ENCODE measurements at places on chromosomes 2 and 18.

DNA sequence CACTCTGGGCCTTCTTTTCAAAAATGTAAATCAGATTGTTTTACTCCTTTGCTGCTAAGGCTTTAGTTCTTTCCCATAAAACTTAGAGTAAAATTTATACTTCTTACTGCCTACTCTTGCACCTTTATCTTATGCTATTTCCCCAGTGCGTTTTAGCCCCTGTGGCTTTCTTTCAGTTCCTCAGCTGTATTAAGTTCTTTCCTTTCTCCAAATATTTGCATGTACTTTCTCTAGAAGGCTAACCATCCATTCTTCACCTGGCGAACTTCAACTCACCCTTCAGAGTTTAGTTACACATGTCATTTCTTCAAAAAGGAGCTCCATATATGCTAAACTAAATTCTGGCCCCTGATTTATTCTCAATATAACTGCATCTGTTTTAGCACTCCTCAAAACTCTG is 160.7 kb downstream of the FSHR start:
- no peak for DNase-seq

DNA sequence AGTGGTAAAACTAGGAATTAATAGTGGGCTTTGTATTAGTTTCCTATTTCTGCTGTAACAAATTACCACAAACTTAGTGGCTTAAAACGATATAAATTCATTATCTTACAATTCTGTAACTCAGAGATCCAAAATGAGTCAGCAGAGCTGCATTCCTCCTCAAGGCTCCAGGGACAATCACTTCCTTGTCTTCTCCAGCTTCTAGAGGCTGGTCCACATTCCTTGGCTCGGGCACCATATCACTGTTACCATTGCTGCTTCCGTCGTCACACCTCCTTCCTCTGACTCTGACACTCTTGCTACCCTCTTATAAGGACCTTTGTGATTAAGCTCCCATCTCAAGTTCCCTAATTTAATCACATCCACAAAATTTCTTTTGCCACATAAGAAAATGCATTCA is 567.8 kb upstream of the KLHL29 start:
- no peak for DNase-seq

- no peak for DNase-seq
These were observed 36.8 kb upstream of the IGFBP2 start for GRCh38 chr2:216596236-216596979.

DNA sequence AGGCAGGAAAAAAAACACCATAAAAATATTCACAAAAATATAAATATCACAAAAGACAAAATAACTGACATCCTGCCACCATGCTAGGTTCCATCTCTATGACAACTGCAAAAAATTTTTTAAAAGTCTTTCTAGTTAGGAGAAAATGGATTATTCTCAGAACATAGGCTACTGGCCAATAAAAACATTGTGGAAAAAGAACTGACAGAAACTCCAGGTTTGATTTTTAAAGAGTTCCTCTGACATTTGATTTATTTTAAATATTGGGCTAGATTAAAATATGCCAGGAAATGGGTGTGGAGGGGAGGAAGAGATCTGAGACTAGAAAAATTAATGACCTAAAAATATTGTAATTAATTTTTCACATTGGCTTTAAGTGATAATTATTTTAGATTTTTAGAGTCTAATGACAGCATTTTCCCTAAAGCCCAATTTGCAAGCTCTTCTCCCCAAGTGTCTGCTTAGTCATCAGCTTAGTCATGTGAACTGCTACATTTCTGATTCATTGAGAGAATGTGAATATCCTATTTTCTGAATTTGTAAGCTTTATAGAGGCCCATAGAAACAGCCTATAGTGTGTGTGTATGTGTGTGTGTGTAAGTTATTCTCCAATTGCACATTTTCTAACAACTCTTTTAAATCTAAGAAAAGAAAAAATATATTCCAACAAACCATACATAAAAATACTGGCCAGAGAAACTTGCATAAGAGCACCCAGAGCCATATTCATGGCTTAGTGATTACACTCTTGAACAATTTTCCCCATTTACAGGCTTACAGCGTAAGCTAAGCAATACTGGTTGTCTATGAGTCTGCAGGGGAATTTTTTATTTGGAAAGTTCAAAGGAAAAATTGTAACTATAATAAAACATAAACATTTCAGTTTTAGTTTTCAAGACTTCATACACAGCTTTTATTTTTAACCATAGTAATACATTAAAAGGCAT is 48.4 kb downstream of the TMEFF2 start:
- no peak for DNase-seq

- DNase-seq = no peak
These were observed 61.8 kb upstream of the GPR45 start for GRCh38 chr2:105179469-105180372.

DNA sequence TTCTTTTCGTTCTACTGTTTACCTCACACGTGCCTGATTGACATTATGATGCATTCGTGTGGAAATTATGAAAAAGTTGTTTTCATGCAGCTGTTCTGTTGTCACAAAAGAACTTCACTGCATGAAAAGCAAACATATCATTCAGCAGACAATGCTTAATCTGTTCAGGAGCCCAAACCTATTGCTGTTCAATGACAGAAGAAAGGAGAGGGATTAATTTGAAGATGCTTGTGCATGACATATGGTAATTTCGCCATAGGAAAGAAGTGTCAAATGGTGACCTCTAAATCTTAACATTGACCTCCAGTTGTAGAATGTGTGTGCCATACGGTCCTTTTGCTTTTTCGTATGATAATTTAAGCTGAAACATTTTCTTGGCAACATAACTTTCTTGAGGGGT is 124.5 kb downstream of the WDR7 start:
- DNase-seq = no peak

GRCh38 chr2:176398243-176399073 is 129.2 kb downstream of the MTX2 start:
- no peak for DNase-seq

- DNase-seq = no peak
These were observed 110.6 kb upstream of the DDX18 start for GRCh38 chr2:117703858-117704257.

DNA sequence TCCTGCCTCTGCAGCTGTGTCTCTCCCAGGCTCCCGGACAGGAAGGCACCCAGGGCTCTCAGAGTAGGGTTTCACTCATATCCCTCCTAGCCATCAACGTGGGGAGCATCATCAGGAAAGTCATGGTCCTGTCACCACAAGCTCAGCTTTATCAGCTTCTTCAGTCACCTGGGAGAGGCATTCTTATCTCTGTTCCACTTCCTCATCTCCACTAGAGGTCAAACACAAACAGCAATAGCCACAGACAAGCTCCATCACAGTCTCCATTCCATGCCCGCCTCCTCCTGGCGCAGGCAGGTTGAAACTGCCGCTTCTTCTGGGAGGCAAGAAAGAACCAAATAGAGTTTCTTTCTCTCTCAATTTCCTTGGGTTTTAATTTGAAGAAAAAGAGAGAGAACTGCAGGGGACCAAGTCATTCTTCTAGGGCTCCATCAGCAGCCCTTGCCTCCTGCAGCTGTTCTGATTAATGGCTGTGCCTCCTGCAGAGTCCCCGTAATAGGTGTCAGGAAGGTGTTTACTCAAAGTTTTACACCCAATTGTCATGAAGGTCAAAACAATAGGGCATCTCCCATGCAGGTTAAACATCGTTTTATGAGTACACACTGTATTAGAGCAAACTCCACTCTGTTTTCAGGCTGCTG is 377.9 kb downstream of the TMEM182 start:
- no peak for DNase-seq

GRCh38 chr2:23574919-23575654 is 190.1 kb downstream of the KLHL29 start:
- no peak for DNase-seq

DNA sequence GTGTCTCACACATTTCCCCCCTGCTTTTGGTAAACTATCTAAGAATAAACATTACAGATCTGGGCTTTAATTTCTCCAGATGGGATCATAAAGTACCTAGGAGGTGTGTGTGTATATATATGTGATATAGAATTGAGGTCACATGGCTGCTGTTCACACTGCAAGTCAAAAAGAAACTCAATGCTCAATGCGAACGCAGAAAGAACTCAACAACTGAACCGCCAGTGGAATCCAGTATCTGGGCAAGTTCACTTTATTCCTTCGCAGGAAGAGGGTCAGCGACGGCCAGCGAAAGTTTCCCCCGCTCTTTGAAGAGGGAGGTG is 17.7 kb downstream of the POU3F3 start:
- DNase-seq = no peak

GRCh38 chr18:49094979-49095632 is 144.3 kb upstream of the SMAD7 start:
- DNase-seq = no peak

DNA sequence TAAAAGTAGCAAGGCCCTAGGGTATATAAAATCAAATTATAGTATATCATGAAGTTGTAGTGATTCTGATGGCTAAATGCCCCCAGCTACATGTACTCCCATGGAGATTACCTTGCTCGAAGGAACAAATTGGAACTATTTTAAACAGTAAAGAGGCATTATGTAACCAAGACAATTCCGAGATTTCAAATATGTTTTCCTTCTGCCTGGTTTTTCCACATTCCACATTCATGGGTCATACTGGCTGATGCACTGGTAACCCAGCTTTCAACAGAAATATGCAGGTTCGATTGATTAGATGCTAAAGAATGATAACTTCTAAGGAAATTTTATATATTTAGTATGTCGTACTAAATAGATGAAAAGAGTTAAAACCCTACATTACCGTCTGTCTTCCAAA is 62.3 kb upstream of the MGAT4A start:
- no peak for DNase-seq

DNA sequence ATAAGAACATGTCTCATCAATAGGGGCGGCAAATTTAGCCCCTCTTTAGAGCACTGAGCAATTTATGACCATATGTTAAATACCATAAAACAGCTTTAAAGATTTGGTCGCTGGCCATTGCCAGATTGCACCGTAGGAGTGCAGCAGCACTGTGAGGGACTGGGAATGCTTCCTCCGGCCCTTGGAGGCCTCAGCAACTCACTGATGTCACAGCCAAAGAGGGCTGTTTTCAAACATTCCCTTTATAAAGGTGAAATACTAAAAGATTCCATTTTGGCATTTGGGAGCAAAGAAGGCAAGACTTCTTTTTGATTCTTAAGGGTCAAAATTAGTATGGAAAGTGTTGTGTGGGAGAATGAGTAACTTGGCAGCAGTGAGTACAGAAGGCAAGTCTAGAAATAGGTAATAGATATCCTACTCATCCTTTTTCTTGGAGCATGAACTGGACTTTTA is 63.7 kb downstream of the BABAM2 start:
- DNase-seq = no peak

DNA sequence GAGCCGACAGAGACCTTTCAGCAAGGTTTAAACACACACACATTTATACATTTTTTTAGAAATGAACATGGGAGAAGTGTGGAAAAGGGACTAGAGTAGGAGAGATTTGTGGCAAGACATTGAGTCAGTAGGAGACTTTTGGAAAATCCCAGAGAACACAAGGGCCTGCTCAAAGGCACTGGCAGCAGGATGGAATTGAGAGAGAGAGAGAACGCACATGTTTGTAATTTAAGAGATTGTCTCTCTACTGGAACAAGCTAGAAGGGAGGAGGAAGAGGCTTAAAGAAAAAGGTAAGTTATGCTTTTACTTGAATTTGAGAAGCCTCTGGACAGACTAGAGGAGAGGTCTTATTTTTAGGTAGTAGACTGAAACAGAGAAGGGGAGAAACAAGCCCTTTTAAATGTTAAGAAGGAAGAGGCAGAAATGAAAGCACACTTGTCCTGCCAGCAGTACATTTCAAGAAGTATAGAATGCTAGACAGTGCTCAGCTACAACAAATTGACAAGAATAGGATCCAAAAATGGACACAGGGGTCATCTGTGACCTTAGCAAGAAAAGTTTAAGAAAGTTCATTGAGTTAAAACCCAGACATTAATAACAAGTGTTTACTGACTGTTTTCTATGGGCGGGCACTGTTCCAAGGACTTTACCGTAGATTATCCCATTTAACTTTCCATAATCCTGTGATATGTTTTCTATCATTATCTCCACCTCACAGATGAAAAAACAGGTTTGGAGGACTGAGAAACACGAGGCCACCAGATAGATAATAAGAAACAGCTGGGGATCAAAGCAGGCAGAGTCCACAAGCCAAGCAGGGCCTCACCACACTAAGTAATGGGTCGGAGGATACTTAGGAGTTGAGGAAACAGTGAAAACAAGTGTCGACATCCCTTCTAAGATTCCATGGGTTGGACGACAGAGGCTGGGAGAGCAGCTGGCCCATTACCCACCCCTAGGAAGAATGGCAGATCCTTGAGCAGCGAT is 306.5 kb upstream of the NRP2 start:
- DNase-seq = no peak

DNA sequence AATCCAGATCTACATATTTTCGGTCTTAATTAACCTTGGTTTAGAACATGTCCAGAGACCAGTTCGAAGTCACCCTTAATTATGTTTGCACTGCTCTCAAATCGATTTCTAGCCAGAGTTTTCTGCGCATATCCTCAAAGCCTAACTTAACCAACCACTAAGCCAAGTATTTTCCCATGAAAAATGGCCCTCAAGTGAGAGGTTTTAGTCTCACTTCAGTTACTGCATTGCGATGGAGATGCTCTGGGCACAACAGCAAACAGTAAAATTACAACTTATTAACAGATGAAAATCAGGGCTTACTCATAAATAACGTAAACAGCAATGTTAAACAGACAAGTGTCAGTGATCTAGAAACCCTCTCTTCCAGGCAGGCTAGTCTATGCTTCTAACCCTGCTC is 4.5 kb downstream of the RTN4 start:
- no peak for DNase-seq

DNA sequence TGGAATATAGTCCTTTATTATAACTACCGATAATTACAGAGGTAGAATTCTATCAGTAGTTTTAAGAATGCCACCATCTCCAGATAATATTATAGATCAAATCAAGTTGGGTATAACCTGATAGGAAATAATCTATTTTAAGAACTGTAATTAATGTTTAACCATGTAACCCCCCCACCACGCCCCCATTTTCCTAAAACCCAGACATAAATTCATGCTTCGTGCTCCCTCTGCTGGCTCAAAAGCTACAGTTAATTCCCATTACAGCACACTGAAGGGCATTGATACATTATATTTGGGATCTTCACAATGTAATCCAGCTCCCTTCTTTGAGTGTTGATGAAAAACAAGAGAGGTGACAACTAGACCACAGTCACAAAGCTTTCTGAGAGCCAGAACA is 228.0 kb upstream of the SMAD7 start:
- DNase-seq = no peak

DNA sequence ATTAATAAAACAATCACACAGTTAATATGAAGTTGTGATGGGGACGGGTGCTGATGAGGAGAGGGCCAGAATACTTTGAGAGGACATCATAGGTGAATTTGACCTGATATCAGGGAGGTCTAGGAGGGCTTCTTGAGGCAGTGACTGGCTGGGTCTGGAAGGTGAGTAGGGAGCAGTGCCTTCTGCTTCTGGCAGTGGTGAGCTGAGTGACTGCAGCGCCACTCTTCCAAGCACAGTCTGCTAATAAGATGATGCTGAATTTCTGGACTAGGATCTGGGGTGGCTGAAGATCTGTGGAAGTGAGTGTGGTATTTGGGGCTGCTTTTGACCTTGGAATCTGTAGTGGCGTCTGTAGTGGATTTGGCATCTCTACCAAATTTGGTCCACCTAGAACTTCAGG is 5.5 kb downstream of the DGKD start:
- no peak for DNase-seq

- DNase-seq = peak; percentile 65
These were observed 150.7 kb upstream of the DLX2 start for GRCh38 chr2:172253190-172254052.

Data from stimulated activated CD4-positive, alpha-beta T cell treated with anti-CD3 and anti-CD28 coated beads, Interleukin-1b, Interleukin-23, amount 100 ng/mL, for 4 hours (primary cell).